Activated CD8-positive, alpha-beta memory T cell treated with anti-CD3 and anti-CD28 coated beads for 24 hours (primary cell): ENCODE measurements at places on chromosomes 13 and 19.

DNA sequence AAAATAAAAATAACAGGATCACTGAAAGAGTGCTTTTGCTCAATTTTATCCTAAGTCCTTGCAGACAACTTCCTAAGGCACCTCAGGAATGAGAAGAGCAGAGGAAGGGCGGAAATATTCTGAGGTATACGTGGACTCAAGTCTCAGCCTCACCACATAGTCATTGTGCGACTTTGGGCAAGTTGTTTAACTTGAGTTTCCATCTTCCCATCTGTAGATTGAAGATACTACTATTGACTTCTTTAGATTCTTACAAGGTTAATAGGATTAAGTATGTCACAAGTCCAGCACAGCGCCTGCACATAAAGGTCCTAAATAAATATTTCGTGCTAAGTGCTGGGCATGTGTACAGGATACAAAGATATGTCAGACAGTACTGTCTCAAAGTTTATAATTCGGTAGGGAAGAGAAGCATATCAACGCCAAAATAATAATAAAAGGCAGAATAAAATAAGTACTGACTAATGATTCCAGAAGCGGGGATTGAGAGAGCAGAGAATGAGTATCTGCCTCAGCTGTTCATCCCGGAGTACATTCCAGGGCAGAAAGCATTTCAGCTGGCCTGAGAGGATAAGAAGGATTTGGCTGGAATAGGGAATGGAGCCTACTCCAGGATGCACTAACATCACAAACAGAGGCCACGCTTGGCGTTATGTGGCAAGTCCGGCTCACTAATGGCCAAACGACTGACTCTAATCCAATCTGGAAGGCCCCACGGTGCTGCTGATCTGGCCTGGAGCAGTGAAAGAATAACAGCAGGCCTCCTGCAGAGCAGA lies 139.7 kb downstream of the FLT1 start:
- no peak for DNase-seq

DNA sequence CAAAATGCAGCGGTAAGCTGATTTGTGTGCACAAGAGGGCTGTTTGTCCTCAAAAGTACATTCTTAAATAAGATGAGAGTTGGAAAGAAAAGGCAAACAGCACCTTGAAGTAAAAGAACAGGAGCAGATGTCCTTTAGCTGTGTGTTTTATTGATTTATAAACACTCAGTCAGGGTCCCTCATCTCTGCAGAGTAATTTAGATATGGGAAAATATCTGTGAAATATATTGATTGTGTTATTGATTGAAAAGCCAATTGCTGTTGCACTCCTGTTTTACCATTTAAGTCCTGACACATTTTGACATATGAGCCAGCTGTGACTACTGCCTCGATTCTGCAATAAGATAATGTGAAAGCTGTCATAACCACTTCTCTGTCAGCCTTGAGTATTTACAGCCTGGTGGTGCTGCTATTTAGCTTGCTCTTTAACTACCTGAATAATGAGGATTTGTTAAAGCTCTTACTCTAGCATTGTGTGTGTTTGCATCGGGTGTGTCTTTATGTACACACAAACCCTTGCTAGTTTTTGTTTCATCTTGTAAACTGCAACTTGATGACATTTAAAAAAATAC lies 550.1 kb downstream of the DACH1 start:
- DNase-seq = no peak

GRCh38 chr13:34156841-34157365 lies 339.0 kb downstream of the RFC3 start:
- DNase-seq = peak; percentile 55

DNA sequence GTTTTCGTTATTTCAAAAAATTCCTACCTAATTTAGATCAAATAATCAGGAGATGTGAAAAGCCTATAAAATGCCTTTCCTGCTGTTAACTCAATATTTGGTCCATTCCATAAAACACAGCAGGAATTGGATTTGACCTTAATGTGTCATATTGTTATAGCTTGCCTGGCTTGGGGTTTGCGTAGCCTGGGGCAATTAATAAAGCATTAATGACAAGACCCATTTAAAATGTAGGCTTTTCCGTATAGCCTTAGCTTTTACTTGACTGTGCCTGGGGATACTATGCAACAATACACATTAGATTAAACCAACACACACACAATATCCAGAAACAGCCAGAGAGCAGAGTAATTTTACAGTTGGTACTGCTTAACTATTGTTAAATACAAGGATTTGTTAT lies 117.2 kb upstream of the MAB21L1 start:
- DNase-seq = no peak

DNA sequence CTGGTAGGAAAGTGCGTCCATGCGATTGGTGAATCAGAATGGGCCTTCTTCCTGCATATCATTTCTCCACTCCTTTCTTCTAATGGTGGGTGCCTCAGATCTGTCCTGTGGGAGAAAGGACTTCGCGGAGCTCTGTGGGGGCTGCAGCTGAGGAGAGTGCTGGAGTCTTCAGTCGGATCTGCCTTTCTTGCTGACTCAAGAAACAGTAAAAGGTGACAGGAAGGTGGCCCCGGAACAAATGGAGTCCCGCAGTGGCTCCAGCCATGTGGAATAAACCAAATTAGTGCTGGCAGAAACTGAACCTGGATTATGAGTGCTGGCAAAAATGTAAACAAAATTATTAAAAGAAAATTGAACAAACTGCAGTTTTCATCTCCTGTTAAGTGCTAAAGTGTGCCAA lies 15.1 kb upstream of the GAS6 start:
- DNase-seq = peak; percentile 21

GRCh38 chr19:52270266-52270885 lies 989 bp downstream of the ZNF766 start:
- DNase-seq = no peak

DNA sequence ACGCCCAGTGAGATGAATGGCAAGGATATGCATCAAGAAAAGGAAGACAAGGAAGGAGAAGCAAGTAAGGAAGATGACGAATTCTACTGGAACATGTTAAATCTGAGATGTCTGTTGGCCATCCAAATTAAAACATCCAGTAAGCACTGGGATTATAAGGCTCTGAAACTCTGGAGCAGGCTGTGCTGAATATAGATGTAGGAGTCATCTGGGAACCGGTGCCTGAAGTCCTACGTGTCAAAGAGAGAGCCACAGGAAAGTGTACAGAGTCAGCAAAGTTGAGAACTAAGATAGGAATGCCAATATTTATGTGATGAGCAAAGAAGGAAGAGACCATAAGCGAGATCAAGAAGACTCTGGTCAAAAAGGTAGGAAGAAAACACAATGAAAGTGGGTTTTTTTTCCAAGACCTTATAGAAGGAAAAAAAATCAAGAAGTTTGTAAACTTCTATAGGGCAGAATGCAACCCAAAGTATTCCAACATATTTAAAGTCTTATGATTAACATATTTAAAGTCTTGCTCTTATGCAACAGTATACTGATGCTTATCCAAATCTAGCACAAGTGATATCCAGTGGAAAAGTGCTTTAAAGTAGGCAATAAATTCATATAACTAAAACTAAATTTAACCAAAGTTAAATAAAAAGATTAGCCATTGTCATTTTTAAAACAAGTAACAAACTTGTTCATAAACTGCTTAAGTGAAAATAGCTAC lies 51.2 kb upstream of the EEF1AKMT1 start:
- DNase-seq = no peak

- DNase-seq = peak; percentile 88
Observed at GRCh38 chr13:46184277-46184699, 2.3 kb upstream of the LCP1 start.
